Choroid plexus epithelial cell (primary cell): ENCODE measurements at places on chromosomes 12 and 14.
A peak's percentile ranks its signal among the peaks of the same experiment; 100 is the strongest.

DNA sequence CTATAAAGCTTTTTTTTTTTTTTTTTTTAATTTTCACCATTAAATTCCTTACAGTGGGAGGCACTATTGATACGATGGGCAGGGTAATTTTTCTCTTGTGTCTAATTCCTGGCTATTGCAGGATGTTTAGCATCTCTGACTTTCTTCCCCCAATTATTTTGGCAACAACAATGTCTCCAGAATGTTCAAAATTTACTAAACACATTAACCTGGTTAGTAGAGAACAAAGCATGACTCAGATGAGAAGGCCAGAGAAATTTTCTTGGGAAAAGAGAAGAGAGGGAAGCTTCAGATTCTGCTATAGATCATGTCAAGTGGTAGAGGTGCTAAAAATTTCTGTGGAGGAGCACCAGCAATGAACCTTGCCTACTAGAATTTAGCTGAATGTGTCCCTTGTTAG, 171.5 kb upstream of the PRICKLE1 start:
- no peak for DNase-seq

DNA sequence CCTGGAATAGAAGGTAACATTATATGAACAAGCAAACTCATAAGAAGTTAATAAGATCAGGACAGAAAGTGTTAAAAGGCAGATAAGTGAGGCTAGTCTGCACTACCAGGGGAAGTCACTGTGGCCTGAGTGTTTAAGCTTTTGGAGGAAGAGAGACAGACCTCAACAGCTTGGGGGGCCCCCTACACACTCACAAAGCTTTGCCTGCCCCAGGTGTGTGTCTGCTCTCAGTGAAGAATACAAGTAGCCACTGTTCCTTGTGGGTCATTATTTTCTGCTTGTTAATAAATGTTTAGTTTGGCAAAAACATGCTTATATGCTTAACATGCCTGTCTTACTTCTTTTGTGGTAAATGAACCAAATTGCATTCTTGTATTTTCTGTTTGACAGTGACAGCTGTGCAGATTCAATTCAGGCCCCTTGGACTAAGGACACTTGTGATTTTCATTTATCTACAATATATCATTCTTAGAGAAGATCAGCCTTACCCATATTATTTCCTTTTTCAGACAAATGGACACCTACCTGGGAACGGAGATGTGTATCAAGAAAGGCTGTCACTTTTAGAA, 50.7 kb upstream of the C12orf71 start:
- no peak for DNase-seq

- peak; percentile 52 for DNase-seq
Measured at GRCh38 chr14:69002069-69002468, 23.0 kb upstream of the ACTN1 start.

DNA sequence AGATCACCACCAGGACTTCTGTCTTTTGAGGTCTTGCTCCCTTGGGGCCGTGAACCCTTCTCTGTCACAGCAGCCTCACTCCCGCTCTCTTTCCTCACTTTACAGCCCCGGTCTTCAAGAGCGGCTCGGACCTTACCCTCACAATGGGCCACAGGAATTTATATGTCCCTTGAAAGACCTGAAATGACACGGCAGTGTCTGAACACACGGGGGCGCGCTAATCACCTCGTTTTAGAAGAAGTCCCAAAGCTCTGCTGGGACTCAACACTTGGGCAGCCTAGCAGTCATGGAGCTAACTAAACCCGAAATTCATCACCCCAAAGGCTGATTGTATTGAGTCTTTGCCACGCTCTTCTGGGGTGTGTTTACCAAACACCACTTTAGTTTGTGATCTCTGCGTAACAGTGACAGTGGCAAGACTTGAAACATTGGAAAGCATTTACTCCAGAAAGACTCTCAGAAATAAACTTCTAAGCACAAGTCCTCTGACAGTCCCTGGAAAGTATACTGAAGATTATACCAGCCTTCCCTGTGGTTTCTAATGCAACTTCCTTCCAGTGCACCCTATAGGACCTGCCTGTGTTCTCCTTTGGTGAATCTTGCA, 29.0 kb downstream of the SERPINA11 start:
- DNase-seq, result peak; percentile 83

- no peak for DNase-seq
Measured at GRCh38 chr12:95736631-95737030, 53.9 kb downstream of the NTN4 start.

GRCh38 chr14:61184112-61184511, 97.0 kb downstream of the TMEM30B start:
- DNase-seq, result peak; percentile 95

DNA sequence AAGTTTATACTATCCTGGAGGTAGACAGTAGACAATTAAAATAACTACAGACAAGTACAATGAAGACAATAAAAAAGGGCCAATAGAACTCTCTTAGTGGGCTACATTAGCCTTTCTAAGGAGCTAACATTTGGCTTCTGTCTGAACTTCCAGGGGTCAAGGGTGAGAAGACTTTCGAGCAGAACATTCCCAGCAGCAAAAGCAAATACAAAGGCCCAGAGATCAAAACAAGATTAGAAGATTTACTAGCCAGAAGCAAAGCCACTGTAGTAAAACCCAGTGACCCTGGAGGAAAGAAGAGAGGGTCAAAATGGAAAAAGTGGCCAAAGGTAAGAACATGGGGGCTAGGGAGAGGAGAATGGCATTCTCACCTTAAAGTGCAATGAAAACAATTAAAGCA, 63.2 kb downstream of the ATP2B1 start:
- DNase-seq, result no peak
